Breast epithelium (tissue), 4 donors: ENCODE measurements at places on chromosomes 4 and X. TPM values are rescaled to one million over a fixed set of nuclear protein-coding genes. Genes with fewer than 3 reads are reported as not detected.

TEX11 gene
- not detected for total RNA-seq

- no peak for DNase-seq
Measured at GRCh38 chr4:53614591-53614990, 23.3 kb upstream of the LNX1 start.

MAGEA8 gene
- not detected for total RNA-seq

DNA sequence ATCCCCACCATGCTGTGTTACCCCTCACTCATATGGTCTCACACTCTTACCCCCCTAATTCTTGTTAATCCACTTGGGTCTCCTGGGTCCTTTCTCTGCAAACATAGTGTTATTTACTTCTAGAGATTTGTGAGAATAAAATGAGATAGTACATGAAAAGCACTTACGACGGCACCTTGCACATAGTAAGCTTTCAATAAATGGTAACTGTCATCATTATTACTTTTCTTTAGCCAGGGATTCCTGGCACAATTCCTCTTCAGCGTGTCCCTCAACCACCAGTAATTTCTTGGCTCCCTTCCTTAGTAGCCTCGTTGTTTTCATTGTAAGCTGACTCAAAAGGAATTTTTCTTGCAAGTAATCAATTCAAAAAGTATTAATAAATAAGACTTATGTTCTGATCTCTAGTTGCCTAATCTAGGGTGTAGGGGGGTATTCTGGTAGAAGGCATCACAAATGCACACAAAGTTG, 30.1 kb upstream of the RBMX start:
- DNase-seq: no peak

- no peak for DNase-seq
Measured at GRCh38 chrX:6990552-6991193, 156.8 kb upstream of the STS start.

DNA sequence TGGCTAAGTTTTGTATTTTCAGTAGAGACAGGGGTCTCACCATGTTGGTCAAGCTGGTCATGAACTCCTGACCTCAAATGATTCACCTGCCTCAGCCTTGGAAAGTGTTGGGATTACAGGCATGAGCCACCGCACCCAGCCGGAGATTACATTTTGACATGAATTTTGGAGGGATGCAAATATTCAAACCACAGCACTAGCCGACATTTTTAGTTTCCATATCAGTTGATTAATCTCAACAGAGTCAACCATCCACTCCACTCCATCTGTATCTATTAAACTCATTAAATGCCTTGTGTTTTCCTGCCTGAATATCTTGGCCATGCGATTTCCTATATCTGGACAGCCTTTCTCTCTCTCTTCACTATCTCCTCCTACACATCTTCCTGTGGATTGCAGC, 64.1 kb upstream of the PDGFRA start:
- DNase-seq: no peak

CDX4 gene
- total RNA-seq: not detected

USP26 gene
- not detected for total RNA-seq

- no peak for DNase-seq
Measured at GRCh38 chr4:147571036-147571770, 46.0 kb upstream of the TMEM184C start.

- DNase-seq: no peak
Measured at GRCh38 chr4:95059663-95060062, 301.9 kb downstream of the BMPR1B start.

DNA sequence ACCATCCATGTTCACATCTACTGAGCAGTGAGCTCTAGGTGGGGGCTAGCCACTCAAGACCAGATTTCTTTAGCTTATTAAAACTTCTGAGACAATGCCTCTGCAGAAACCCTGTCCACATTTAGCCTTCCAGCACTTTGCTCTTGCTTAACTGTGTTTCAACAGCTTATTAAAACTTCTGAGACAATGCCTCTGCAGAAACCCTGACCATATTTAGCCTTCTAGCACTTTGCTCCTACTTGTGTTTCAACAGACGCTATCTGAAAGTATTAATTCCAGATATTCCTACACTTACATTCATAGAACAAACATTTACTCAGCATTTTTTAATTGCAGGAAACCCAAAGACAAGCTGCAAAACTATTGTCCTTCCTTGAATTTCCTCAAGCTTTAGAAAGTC, 91.9 kb downstream of the SEL1L3 start:
- no peak for DNase-seq

TMEM154 gene
- 5.6 TPM for total RNA-seq

DNA sequence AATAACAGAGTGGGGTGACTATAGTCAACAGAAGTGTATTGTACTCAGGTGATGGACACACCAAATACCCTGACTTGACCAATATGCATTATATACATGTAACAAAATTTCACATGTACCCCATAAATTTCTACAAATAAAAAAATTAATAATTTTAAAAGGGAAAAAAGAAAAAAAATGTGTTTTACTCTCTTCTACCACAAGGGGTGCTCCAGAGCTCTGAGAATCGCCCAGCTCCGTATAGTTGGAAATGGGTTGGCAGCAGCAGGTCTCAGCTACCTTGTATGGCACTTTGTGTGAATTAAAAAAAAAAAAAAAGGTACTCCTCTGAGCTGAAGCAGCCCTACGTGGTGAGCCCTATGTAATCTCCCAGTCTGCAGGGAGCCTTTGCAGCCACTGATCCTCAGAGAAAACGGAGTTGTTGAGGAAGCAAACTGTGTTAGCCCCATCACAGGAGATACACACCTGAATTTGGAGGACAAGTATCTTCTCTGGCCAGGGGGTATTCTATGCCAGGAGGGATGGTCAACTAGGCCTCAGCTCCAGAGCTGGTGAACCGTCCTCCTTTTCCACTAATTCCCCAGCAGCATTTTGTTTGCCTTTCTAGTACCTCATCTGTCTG, 17.2 kb upstream of the POLA1 start:
- DNase-seq: no peak

- no peak for DNase-seq
Measured at GRCh38 chr4:176340871-176341685, 21.3 kb downstream of the SPCS3 start.

KCND1 gene
- total RNA-seq: 0.66 TPM

PITX2 gene
- total RNA-seq: 2.6 TPM

CENPVL2 gene
- not detected for total RNA-seq

FAM184B gene
- total RNA-seq: 0.33 TPM

- DNase-seq: no peak
Measured at GRCh38 chr4:153005899-153006381, 69.8 kb downstream of the FHDC1 start.

DNA sequence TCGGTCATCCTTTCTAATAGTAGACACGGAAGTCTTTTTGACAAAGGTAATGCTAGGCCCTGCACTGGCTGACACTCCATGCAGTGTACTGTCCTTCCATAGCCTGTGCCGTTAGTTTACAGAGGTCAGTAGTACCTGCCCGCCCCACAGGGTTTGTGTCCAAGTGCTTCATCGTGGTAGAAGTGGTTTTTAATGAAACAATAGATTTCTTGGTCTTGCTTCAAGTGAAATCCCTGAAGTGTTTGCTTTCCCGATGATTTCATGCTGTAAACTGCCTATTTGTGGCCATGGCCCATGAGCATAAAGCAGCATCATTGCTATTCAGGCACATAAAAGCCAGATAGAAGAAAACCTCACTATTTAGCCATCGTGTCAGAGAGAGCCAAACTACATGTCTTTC, 139.3 kb downstream of the GPR143 start:
- no peak for DNase-seq

- DNase-seq: no peak
Measured at GRCh38 chr4:187908079-187908561, 87.5 kb upstream of the ZFP42 start.

SPANXA2 gene
- total RNA-seq: not detected

CTSO gene
- 19.4 TPM for total RNA-seq

KIAA1210 gene
- total RNA-seq: not detected

- DNase-seq: no peak
Measured at GRCh38 chr4:67565284-67565683, 6.8 kb downstream of the STAP1 start.

GRCh38 chr4:183356931-183357675, 34.9 kb upstream of the CLDN24 start:
- no peak for DNase-seq

ARX gene
- total RNA-seq: 0.33 TPM

DNA sequence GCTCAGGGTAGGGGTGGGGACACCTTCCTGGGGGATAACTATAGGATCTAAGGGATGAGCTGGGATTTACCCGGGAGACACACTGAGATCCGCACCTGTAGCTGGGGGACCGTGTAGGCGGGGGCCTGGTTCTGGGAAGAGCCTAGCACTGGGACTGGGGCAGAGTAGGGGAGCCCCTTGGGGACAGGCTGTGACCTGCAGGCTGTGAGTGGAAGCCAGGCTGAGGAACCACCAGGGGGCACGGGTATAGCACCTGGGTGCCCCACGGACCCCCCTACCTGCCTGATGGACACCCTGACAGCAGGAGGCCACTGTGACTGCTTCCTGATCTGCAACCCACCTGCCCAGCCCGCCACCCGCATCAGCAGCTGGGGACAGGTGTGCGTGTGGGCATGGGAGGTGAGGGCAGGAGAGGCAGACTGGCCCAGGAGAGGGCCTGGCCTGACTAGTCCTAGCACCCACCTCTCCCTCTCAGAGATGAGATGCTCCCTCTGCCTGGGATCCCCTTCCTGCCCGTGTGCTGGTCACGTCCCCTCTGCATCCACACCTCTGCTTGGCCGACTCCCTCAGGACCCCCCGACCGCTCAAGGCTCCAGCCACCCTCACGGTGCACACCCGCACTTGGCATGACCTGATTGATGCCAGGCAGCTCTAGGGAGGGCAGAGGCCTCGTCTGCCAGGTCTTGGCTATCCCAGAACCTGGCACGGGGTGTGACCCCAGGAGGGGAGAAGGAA, 94.2 kb upstream of the NKX1-1 start:
- DNase-seq: no peak

GRCh38 chrX:75883446-75883845, 98.4 kb upstream of the MAGEE2 start:
- DNase-seq: no peak
